Ovary (tissue), 10 donors: ENCODE measurements at places on chromosomes 4 and X. TPM values are rescaled to one million over a fixed set of nuclear protein-coding genes. Genes with fewer than 3 reads are reported as not detected.

- no peaks in the 10 kb centered on the region for H3K27me3 ChIP-seq
- DNase-seq: no peak
- H3K4me3 ChIP-seq: no peak overlapping the region
- H3K4me1 ChIP-seq: no peaks in the 10 kb centered on the region
- no peak overlapping the region for H3K27ac ChIP-seq
- no peaks in the 10 kb centered on the region for H3K36me3 ChIP-seq
These were observed 194.9 kb downstream of the TLL1 start for GRCh38 chr4:166067915-166068314.

GRCh38 chr4:111961809-111962208 is 183.4 kb upstream of the FAM241A start:
- H3K4me3 ChIP-seq: no peak overlapping the region
- no peaks in the 10 kb centered on the region for H3K36me3 ChIP-seq
- H3K27ac ChIP-seq: no peak overlapping the region
- no peaks in the 10 kb centered on the region for H3K27me3 ChIP-seq

- H3K4me3 ChIP-seq: no peak overlapping the region
- DNase-seq: no peak
- no peak overlapping the region for H3K27ac ChIP-seq
- no peaks in the 10 kb centered on the region for H3K36me3 ChIP-seq
- no peaks in the 10 kb centered on the region for H3K4me1 ChIP-seq
- H3K27me3 ChIP-seq: no peaks in the 10 kb centered on the region
These were observed 766.9 kb upstream of the IGFBP7 start for GRCh38 chr4:57877047-57877458.

- peak overlapping the region; percentile 84 for H3K4me3 ChIP-seq
- DNase-seq: peak; percentile 68
- H3K27ac ChIP-seq: peak overlapping the region; percentile 75
- H3K36me3 ChIP-seq: no peaks in the 10 kb centered on the region
- H3K4me1 ChIP-seq: peaks cover 15% of the 10 kb centered on the region
- H3K27me3 ChIP-seq: no peaks in the 10 kb centered on the region
These were observed 454 bp downstream of the LETM1 start for GRCh38 chr4:1855333-1856070.

Gene GRK4
- total RNA-seq: 6.9 TPM

DNA sequence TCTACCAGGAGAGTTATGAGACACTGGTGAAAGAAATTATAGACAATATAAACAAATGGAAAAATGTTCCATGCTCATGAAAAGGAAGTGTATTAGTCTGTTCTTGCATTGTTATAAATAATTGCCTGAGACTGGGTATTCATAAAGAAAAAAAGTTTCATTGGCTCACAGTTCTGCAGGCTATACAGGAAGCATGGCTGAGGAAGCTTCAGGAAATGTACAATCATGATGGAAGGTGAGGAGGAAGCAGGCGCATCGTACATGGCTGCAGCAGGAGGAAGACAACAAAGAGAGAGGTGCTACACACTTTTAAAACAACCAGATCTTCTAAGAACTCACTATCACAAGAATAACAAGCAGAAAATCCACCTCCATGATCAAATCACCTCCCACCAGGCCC is 184.3 kb downstream of the NPNT start:
- no peaks in the 10 kb centered on the region for H3K36me3 ChIP-seq
- H3K4me3 ChIP-seq: no peak overlapping the region
- H3K27ac ChIP-seq: no peak overlapping the region
- H3K27me3 ChIP-seq: no peaks in the 10 kb centered on the region

DNA sequence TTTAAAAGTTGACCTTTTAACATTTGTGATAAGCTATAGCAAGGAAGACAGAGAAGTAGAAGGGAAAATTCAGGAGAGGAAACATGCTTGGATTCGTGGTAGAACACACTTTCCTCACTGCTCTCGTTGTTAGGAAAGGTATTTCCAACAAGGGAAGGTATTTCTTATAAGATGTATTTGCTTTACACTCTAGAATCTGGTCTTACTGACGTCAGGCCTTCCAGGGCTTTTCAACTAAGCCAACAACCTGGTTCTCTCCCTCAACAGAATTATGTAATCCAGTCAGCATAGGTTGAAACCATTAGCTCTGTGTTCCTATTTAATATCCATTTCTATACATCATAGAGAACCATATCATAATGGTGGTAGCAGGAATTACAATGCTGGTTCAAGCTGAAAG is 241.9 kb downstream of the SLC39A8 start:
- H3K36me3 ChIP-seq: no peaks in the 10 kb centered on the region
- no peak overlapping the region for H3K27ac ChIP-seq
- DNase-seq: no peak

- H3K4me1 ChIP-seq: peaks cover 2% of the 10 kb centered on the region
- H3K27ac ChIP-seq: no peak overlapping the region
- H3K36me3 ChIP-seq: no peaks in the 10 kb centered on the region
- no peak for DNase-seq
- no peaks in the 10 kb centered on the region for H3K27me3 ChIP-seq
- no peak overlapping the region for H3K4me3 ChIP-seq
These were observed 53.4 kb upstream of the STX18 start for GRCh38 chr4:4595252-4595651.

GRCh38 chr4:173181848-173182247 is 13.2 kb downstream of the GALNT7 start:
- H3K4me3 ChIP-seq: no peak overlapping the region
- no peak for DNase-seq
- no peaks in the 10 kb centered on the region for H3K27me3 ChIP-seq
- H3K4me1 ChIP-seq: no peaks in the 10 kb centered on the region

- H3K36me3 ChIP-seq: no peaks in the 10 kb centered on the region
- no peak overlapping the region for H3K4me3 ChIP-seq
- no peak for DNase-seq
- H3K27me3 ChIP-seq: no peaks in the 10 kb centered on the region
- H3K4me1 ChIP-seq: no peaks in the 10 kb centered on the region
These were observed 255.3 kb upstream of the TEX13A start for GRCh38 chrX:105475801-105476200.

- no peak overlapping the region for H3K4me3 ChIP-seq
- no peak for DNase-seq
These were observed 1.8 kb downstream of the ARHGAP4 start for GRCh38 chrX:153924149-153924861.

- H3K27ac ChIP-seq: no peak overlapping the region
- H3K4me3 ChIP-seq: no peak overlapping the region
These were observed 13.9 kb downstream of the LRAT start for GRCh38 chr4:154757713-154758112.

DNA sequence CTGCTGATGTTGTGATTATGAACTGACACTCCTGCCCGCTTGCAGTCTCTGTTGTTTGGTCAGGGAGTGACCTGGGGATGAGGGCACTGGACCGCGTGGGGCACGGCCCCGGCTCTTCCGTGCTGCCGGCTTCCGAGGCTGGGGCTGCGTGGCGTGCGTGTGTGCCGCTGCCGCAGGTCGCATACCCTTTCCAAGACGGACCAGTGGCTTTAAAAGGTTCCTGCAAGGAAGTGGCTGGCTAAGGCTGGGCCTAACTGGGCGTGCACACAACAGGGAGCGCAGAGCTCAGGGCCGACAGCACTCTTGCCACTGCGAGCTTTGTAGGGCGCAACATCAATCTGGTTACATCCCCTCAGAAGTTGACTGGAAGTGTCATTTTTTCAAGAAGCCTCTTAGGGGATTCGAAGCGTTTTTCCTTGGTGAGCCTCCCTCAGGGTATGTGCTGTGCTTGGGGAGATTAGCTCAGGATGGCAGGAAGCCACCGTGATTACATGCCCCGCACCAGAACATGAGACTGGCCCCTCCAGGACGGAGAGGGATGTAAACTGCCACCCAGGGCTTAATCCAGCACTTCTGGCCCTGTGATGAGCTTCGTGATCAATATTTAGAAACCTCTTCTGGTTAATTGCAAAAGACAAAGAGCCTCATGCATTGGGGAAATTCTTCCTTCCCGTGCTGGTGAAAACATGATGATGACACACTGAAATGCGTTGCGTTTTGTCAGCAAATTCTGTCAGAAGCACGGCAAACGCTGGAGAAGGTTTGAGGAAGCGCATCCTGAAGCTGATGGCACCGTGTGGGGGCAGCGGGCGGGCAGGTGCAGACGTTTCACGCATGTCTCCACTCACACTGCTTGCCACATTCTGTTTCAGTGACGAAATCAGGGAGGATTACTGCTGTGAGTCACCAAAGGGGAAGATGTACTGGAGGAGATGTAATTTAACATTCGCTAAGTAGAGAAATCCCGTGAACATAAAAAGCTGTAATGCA is 11.1 kb downstream of the MAEA start:
- H3K27ac ChIP-seq: no peak overlapping the region
- DNase-seq: no peak
- no peak overlapping the region for H3K4me3 ChIP-seq
- H3K36me3 ChIP-seq: no peaks in the 10 kb centered on the region

- H3K27ac ChIP-seq: no peak overlapping the region
- no peak overlapping the region for H3K4me3 ChIP-seq
- no peaks in the 10 kb centered on the region for H3K4me1 ChIP-seq
- DNase-seq: no peak
- H3K27me3 ChIP-seq: no peaks in the 10 kb centered on the region
- H3K36me3 ChIP-seq: no peaks in the 10 kb centered on the region
These were observed 136.7 kb downstream of the PARM1 start for GRCh38 chr4:75069493-75070074.

- no peaks in the 10 kb centered on the region for H3K27me3 ChIP-seq
- no peaks in the 10 kb centered on the region for H3K36me3 ChIP-seq
- H3K4me3 ChIP-seq: no peak overlapping the region
- no peak overlapping the region for H3K27ac ChIP-seq
These were observed 79.4 kb upstream of the SPRY1 start for GRCh38 chr4:123317211-123317610.

- no peaks in the 10 kb centered on the region for H3K27me3 ChIP-seq
- no peak for DNase-seq
- H3K4me3 ChIP-seq: no peak overlapping the region
- H3K36me3 ChIP-seq: no peaks in the 10 kb centered on the region
- H3K4me1 ChIP-seq: no peaks in the 10 kb centered on the region
These were observed 7.6 kb upstream of the SYTL5 start for GRCh38 chrX:37998586-37999262.

DNA sequence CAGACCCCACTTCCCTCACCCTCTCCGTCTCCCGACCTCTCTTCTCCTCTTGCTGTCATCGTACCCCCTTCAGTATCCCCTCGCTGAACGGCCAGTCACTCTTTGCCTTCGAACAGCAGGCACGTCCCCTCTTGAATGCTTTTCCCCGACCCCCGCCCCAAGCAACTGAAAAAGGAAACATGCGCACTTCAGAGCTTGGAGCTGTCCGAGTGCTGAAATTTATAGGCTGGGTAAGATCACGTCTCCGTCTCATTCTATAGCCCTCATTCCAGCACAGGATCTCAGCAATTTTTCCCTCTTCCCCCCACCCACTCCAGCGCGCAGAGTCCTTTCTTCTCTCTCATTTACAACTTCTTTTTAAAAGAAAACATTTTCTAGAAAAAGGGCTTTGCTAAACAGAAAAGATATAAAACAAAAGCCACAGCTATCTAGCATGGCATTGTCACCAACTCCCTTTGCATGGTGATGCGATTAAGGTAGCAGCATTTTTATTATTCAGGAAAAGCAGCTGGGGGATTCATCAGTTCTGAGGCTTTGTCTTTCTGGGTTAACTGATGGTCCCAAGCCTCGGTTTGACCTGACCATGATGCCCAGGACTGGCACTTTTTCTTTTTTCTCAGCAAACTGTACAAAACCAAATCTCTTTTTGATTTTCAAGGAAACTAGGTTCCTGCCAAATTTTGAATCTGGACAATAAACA is at the start of gene GLRA2:
TSS of gene GLRA2 (plus strand) at position 247 of the 700 bp plus-strand sequence. CDS start 522 bp downstream, outside the sequence.
- DNase-seq: no peak
- H3K4me1 ChIP-seq: no peaks in the 10 kb centered on the region
- no peak within 1 kb of the TSS for H3K27ac ChIP-seq
- no peaks in the 10 kb centered on the region for H3K36me3 ChIP-seq
- no peaks in the 10 kb centered on the region for H3K27me3 ChIP-seq

GRCh38 chrX:72002875-72003274 is 92.2 kb downstream of the NHSL2 start:
- no peaks in the 10 kb centered on the region for H3K27me3 ChIP-seq
- H3K4me1 ChIP-seq: no peaks in the 10 kb centered on the region
- H3K4me3 ChIP-seq: no peak overlapping the region
- DNase-seq: no peak

DNA sequence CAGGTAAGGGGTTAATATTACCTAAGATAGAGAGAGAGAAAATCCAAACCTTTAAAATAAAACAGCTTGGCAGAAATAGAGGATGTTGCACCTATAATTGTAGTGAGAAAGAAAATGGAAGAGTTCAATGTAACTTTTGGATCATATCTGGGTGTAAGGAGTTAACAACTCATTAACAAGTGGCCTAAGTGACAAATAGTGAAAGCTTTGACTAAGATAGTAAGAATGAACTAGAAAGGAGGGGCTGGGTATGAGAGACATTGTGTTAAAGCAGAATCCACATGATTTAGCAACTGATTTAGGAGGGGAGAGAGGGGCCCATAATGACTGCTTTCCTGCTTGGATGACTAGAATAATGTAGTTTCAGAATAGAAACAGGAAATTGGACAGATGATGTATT is 761.0 kb downstream of the IL1RAPL1 start:
- H3K4me3 ChIP-seq: no peak overlapping the region
- no peaks in the 10 kb centered on the region for H3K36me3 ChIP-seq
- no peak overlapping the region for H3K27ac ChIP-seq
- H3K27me3 ChIP-seq: no peaks in the 10 kb centered on the region

Gene NMU
- total RNA-seq: not detected

Gene DGAT2L6
- total RNA-seq: not detected

Gene ALG13
- 74.6 TPM for total RNA-seq

GRCh38 chr4:6354626-6355025 is 85.0 kb downstream of the WFS1 start:
- H3K36me3 ChIP-seq: no peaks in the 10 kb centered on the region
- no peak overlapping the region for H3K4me3 ChIP-seq
- H3K27me3 ChIP-seq: no peaks in the 10 kb centered on the region
- no peaks in the 10 kb centered on the region for H3K4me1 ChIP-seq
- no peak for DNase-seq
